ENCODE measurements at places on chromosomes 1 and 21.

DNA sequence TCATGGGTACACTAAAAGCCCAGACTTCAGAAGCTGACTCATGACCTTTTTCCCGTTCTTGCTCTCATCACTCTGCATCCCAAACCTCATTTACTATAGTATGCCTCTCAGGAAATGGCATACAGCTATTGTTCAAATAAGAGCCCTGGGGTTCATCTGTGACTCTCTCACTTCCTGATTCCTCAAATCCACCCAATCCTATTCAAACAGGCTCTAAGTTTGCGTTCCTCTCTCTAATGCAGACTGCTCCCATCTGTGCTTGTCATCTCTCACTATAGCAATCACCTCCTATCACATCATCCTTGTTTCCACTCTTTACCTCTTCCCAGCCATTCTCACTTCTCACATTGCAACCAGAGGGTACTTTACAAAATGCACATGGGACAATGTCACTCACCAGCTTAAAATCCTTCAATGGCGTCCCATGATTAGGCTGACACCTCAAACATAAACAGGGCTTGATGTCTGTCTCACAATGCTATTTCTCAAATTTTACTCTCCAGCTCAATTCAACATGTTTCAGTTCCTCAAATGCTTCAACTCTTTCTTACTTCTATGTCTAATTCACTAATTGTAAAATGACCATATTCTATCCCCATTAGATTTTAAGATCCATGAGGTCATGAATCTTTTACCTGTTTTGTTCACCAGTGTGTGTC is 408.4 kb downstream of the NTNG1 start:
- DNase-seq: no peak

- no peak for DNase-seq
Measured at GRCh38 chr1:229396585-229397206, 37.2 kb downstream of the ACTA1 start.

DNA sequence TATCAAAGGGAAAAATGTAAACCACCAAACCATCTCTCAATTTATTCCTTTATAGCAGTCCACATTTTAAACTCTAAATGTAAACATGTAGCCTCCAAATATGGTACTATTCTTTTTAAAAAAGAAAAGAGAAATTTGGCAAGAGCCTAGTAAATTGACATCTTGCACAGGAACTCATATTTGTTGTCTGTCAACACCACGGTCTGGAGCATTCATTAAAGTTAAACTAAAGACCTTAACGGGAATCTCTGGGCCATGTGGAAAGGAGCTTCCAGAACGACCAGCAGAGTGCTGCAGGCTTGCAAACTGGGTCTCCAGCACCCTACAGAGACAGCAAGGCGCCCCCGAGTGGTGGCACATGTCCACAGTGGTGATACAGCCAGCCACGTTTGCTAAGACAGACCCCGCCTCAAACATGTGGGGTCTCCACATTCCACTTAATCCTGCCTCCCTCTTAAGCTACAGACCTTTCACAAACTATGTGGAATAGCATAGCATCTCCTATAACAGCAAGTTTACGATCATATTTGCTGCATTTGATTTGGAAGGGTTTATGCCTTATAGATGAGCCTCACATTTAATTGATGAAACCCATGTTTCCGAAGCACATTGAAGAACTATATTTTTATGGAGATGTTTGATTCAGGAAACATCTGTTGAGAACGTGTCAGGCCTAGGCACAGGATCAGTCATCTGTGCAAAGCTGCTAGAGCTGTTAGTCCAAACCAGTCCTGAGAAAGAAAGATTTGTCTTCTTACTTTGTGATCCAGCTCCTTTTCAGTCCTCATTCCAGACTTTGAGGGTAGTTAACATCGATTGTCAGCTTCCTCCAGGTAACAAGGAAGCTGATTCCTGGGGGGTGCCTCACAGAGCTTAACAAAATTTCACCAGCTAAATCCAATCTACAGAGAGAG is 96.4 kb upstream of the BACE2 start:
- DNase-seq: no peak

- DNase-seq: no peak
Measured at GRCh38 chr1:208192995-208193394, 51.2 kb downstream of the PLXNA2 start.

DNA sequence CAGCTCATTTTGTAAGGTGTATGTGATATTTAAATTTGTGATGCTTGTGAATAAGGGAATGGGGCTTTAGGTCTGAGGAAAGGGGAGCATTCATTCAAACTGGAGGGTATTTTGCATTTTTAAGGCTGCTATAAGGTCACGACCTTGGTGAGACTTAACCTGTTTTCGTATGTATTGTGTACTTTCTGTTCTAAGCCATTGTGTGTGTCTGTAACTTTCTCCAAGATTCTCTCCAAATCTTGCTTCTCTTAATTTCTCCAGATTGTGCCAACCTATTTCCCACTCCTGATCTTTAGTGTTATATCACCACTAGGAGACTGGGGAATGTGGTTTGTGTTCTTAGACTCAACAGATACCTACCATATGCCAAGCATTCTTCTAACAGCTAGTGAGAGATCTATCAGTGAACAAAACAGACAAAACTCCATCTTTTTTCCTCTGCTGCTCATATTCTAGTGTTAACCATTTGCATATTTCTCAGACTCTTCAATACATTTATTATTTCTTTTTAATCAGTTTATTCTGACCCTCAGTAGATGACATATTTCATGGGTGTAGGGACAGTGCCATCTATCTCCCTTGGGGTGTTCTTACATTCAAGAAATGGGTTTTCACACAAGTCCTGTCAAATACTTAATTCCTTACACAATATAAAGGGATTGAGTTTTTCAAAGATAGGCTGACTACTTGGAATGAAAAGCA is 27.5 kb downstream of the ATP1B1 start:
- no peak for DNase-seq

DNA sequence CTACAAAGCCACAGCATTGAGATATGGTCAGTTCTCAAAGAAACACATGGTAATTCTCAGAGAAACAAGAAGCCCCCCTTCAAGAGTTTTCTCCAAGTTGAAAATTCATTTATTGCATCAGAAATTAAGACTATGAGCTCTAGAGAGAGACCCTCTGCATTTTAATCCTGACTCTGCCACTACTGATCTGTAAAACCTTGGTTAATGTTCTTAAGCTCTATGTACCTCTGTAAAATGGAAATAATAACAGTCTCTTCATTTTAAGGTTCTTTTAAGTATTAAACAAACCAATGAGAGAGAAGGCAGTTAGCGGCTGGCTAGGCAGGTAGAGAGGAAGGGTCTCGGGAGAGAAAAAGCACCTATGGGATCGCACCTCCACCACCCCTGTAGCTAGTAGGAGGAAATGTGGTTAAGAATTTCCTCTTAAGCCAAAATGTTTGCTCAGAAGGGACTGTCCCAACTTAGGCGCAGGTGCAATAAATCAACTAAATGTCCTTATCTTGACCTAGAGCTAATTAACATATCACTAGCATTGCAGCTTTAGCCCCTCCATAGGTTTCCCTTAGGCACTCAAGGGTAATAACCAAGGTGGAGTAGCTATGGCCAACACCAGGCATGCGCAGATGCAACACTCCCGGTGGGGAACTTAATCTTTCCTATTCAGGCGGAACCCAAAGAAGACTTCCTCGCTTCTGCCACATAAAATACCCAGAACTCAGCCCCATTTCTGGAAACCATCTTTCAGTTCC is 1685.4 kb downstream of the MRPL39 start:
- DNase-seq: no peak
